ENCODE measurements at places on chromosomes 16 and 17.

GRCh38 chr17:38547444-38547843 lies 58.3 kb downstream of the SRCIN1 start:
- no peak for DNase-seq

GRCh38 chr16:11283820-11284248 lies 2.7 kb upstream of the PRM1 start:
- no peak for DNase-seq

DNA sequence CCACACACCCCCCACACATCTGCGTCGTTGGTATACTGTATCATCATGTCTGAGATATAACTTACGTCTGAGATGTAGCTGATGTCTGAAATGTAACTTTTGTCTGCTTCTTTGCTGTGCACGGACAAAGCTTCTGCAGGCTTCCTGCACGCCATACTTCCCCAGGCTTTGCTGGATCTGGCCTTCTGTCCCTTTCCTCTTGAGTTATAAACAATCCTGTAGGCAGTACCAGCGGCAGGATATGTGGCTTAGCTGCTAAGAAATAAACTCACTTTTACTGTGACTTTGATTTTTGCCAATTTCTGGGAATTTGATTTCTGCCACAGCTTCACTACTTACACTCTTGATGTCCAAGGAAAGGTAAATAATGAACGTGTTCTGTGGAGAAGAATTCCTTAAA lies 184.4 kb downstream of the RPTOR start:
- DNase-seq: no peak

GRCh38 chr16:84351630-84352029 lies 16.7 kb upstream of the ATP2C2 start:
- no peak for DNase-seq

- DNase-seq: no peak
Observed at GRCh38 chr16:13873835-13874438, 46.0 kb upstream of the ERCC4 start.

- DNase-seq: no peak
Observed at GRCh38 chr17:21143695-21144094, 16.9 kb downstream of the DHRS7B start.

GRCh38 chr17:8189041-8189710 lies 804 bp downstream of the BORCS6 start:
- DNase-seq: no peak

GRCh38 chr16:84367297-84367680 lies 1.0 kb upstream of the ATP2C2 start:
- DNase-seq: no peak

GRCh38 chr16:66381585-66382170 lies 15.2 kb downstream of the CDH5 start:
- DNase-seq: no peak

- no peak for DNase-seq
Observed at GRCh38 chr16:19712418-19713058, 5.5 kb downstream of the KNOP1 start.

DNA sequence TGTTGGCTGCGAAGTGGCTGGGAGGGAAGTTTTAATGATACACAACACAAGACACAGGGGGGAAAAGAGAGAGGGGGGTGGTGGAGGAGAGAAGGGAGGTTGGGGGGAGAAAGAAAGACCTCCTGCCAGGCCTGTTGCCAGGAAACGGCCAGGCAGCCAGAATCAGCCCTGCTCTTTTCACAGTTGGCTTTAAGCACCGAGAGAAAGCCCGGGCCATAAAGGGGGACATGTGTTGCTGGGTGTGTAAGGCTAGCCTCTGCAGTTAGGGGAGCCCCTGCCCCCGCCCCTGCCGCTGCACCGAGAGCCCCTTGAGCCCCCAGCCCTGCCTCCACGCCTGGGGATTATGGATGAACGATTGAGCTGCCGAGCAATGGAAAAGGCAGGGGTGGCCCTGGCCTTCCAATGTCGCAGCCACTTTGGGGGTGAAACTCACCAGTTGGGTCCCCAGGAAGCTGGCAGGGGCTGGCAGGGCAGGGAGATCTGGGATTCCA lies 13.9 kb upstream of the WNT3 start:
- no peak for DNase-seq

DNA sequence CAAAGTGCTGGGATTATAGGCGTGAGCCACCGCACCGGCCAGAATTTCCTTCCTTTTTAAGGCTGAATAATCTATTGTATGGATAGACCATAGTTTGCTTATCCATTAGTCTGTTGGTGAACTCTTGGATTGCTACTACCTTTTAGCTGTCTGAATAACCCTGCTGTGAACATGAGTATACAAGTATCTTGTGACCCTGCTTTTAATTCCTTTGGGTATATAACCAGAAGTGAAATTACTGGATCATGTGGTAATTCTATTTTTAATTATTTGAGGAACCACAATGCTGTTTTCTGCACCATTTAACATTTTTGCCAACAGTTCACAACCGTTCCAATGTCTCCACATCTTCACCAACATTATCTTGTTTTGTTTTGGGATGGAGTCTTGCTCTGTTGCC lies 4.6 kb upstream of the OTOA start:
- no peak for DNase-seq

DNA sequence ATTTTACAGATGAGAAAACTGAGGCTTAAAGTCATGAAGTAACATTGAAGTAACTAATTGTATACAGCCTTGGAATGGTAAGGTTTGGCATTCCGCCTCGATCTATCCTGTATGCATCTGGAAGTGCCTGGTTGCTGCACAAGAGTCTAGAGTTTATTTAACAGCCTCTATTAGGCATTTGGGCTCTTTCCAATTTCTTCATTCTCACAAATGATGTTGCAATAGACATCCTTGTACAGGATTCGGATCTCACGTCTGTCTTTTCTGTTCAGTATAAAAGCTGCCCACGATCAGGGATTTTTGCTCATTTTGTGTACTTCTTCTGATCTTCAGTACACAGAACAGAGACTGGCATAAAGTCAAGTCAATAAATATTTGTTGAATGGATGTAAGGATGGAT lies 100.5 kb downstream of the AIPL1 start:
- DNase-seq: no peak

DNA sequence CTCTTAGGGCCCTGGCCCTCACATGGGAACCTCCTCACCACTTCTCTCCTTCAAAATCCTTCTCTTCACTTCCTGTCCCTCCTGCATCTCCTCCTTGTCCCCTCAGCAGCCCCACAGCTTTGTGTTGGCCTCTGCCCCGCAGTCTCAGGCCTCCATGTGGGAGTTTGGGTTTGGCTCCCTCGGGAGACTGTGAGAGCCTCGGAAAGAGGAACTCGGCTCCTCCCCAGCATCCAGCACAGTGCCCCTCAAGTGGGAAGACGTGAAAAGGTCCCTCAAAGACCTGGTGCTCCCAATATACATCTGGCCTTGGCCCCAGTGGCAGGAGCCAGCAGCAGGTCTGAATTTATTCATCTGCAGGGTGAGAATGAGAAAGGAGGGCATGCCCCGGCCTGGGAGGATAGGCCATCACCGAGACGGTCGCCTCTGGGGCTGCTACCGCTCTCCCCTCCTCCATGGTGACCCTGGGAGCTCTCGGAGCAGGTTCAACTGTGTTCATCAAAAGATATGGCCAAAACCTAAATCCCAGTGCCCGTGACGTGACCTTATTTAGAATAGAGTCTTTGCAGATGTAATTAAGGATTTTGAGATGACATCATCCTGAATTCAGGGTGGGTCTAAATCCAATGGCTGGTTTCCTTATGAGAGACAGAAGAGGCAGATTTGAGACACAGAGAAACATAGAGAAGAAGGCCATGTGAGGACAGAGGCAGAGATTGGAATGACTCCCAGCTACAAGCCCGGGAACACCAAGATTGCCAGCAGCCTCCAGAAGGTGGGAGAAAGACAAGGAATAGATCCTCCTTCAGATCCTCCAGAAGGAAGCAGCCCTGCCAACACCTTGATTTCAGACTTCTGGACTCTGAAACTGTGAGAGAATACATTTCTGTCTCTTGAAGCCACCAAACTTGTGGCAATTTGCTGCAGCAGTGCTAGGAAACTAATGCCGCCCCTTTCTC lies 135.1 kb downstream of the MRM1 start:
- DNase-seq: no peak

- DNase-seq: no peak
Observed at GRCh38 chr17:72461757-72462156, 340.9 kb downstream of the SOX9 start.

GRCh38 chr17:19368229-19368628 lies 5.7 kb upstream of the B9D1 start:
- no peak for DNase-seq

- no peak for DNase-seq
Observed at GRCh38 chr16:49382916-49383315, 9.3 kb downstream of the C16orf78 start.

- no peak for DNase-seq
Observed at GRCh38 chr17:48748718-48749566, 20.4 kb upstream of the HOXB13 start.

DNA sequence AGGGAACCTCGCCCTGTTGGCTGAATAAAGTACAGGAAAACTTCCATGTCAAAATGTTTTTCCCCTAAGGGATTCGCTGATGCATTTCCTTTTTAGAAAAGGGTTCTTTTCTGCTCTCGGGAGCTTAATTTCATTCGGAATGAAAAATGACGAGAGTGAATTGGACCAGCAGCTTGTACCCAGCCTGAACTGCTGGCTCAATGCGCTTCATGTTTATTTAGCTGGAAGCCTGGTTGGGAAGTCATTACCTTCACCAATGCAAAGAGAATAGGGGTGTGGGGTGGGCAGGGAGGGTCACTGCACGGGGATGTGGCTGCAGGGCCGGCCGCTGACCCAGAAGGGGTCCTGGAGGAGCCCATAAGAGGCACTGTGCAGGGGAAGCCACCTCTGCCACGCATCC lies 207.7 kb downstream of the ENGASE start:
- no peak for DNase-seq

DNA sequence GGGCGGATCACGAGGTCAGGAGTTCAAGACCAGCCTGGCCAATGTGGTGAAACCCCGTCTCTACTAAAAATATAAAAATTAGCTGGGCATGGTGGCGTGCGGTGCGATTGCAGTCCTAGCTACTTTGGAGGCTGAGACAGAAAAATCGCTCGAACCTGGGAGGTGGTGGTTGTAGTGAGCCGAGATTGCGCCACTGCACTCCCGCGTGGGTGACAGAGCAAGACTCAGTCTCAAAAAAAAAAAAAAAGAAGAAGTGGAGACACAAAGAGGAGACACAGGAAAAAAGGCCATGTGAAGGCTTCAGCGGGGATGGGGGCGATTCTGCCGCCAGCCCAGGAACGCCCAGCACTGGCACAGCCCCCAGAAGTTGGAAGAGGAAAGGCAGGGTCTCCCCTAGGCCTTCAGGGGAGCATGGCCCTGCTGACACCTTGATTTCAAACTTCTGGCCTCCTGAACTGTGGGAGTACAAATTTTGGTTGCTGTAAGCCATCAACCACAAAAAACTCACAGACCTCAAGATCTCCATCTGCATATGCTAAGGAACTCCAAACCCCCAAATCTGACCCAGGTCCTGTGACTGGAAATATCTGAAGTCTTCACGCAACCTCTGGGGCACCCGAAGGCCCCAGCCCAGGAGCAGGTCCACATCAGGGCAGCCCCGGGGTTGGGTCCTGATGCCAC lies 7.0 kb downstream of the SGSH start:
- DNase-seq: no peak

DNA sequence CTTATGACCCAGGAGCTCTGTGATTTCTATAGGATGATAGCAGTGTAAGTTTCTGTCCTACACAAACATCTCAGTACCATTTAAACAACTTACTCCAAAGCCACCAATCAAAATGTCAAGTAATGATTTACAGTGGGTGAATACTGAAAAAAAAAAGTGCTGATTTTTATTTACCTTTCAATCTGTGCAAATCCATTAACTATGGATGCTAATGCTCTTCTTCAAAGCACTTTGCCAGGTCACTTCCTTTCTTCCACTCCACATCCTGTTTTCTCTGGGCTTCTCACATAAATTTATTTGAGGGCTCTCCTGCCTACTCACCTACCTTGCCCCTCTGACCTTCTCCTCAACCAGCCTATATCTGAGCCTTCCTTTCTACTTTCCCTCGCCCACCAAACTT lies 101.6 kb downstream of the SKAP1 start:
- no peak for DNase-seq

GRCh38 chr16:89150090-89150835 lies 21.3 kb upstream of the CDH15 start:
- no peak for DNase-seq

DNA sequence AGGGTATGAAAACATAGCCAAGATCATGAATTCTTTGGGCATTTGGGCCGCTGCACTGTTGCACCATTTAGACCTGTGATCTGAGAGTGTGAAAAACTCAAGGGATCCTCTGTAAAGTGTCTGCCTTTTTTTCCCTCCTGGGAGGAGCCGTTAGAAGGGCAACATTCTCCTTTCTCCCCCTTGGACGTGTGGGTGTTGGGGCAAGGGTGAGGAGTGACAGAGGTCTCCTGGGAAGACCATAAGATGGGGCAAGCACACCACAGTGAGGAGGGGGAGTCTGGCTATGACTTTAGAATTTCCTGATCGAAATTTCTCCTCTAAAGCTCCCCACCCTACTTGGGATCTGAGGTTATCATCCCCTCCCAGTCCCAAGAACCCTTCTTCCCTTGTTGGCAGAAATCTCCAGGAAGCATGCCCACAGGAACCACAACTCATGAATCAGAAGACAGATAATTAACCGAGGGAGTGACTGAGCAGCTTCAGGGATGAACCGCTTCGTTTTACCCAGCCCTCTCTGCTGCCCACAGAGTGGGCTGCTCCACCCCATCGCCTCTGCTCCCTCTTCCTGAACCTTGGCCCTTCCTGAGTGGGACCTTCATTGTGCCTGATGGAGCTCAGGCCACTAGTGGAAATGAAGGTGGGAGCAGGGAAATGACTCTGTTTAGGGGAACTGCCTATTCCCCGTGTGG lies 4.2 kb downstream of the ITGB3 start:
- DNase-seq: peak; percentile 34

- DNase-seq: no peak
Observed at GRCh38 chr17:9206741-9207332, 185.5 kb downstream of the NTN1 start.

DNA sequence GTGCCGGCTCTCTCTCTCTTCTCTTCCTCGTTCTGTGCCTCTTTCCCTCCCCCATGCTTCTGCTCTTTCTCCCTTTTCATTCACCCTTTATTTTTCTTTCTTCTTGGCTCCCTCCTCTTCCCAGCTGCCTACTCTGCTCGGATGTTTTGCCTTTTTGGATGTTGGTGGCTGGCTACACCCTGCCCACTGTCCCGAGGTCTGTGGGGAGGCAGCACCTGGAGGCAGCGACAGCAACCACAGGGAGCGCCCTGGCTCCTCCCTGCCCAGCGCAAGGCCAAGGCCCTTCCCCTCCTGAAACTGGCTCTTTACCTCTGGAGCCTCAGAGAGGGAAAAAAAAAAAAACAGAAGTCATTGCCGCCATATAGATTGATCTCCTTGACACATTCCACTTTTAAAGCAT lies 20.0 kb downstream of the CLUAP1 start:
- DNase-seq: no peak

GRCh38 chr17:77372444-77373298 lies 231.9 kb downstream of the SEC14L1 start:
- no peak for DNase-seq

GRCh38 chr17:35745749-35746320 lies 7.2 kb downstream of the GAS2L2 start:
- DNase-seq: no peak

GRCh38 chr16:83147244-83147643 lies 520.5 kb downstream of the CDH13 start:
- DNase-seq: no peak

Data from GOT3 (cell line).